ENCODE measurements at places on chromosomes 3 and 15.

DNA sequence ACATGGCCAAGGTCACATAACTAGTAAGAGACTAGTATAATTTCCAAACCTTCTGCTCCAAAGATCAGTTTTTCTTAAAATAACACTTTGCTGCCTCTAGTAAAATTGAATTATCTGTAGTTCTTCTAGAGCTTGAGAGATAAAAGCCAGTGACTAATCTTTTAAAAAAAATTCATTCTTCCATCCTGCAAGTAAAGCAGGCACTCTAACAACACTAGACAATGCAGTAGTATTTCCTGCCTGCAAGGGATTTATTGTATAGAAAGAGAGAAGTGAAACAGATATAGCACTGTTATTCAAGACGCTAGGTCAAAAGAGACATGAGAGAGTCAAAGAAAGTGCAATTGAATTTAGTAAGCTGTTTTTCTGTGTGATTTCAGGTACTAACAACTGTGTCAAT is 159.5 kb upstream of the TBC1D5 start:
- DNase-seq = no peak

GRCh38 chr15:100779331-100780207 is 100.1 kb upstream of the ALDH1A3 start:
- DNase-seq = no peak

DNA sequence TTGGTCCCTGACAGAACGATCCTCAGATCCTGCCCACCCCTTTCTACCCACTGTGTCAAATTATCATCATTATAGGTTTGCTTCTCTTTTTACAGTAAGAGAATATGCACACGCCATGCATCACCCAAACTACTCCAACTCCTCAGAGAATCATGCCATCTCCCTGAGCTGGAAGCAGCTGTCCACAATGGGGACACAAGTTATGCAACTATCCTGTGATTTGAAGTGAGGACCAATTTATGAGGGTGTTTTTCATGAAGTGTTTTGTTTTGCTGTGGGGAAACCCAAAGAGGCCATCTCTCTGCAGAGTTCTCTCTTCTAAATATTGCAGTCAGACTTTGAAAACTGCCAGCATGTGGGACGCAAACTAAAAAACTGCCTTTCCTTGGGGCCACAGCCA is 35.8 kb upstream of the TNFSF10 start:
- DNase-seq = no peak

DNA sequence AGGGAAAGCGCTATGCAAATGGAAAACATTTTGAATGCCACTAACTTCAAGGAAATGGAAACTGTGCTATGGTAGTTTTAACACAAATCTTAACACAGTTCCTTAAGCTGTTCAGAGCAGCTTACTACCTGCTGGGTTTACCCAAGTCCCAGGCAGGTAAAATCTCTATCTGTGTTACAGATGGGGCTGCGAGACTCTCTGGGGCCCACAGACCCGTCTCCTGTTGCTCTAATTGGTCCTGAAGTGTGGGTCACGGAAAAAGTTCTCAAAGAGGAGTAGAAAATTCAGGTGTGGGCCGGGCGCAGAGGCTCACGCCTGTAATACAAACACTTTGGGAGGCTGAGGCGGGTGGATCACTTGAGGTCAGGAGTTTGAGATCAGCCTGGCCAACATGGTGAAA is 16.9 kb upstream of the ZFYVE19 start:
- DNase-seq = no peak

GRCh38 chr3:179026636-179027035 is 45.0 kb downstream of the ZMAT3 start:
- no peak for DNase-seq

- DNase-seq = no peak
Measured at GRCh38 chr15:34185666-34186065, 24.2 kb downstream of the KATNBL1 start.

DNA sequence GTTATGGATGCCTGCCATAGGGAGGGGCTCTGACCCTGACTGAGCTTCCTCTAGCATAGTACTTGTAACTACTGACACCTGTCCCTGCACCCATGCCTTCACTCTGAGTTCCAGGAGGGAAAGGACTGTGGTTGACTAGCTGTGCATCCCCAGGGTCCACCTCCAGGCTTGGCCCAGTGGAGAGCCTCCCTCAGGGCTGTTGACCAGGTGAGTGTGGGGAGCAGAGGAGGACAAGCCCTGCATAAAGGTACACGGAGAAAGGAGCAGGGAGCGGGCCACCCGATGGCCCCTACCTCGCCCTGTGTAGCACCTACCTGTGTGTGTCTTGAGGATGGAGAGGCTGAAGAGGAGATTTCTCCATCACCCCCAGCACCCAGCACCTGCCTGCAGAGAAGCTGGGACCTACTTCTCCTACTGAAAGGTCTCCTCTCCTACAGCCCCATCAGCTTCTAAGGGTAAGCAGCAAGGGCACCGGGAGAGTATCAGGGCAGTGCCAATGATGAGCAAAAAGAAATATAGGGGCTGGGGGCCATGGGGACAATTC is 6.7 kb upstream of the LTF start:
- no peak for DNase-seq

DNA sequence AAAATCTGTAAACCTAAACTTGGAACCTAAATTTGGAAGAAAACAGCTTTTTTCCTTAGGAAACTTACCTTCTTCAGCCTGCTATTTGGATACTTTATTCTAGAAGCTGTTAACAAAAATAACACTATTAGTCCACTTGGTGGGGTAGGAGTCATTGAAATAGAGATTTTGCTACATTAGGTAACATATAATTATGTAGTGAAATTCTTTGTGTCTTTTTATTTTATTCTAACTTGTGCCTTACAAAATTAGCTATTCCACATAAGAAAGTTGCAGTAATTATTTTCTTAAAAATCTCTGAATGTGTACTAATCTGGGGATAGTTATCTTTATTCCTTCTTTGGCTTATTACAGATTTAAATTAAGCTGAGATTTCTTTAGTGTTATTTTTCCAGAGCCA is 360.4 kb upstream of the ROBO2 start:
- no peak for DNase-seq

All from NCI-H524 (cell line).